ENCODE measurements at places on chromosomes 12 and 14.
A peak's percentile ranks its signal among the peaks of the same experiment; 100 is the strongest.

GRCh38 chr14:61489932-61490331 lies 168.6 kb downstream of the PRKCH start:
- no peak for DNase-seq

GRCh38 chr12:26434299-26435068 lies 239.1 kb downstream of the SSPN start:
- DNase-seq = peak; percentile 24

DNA sequence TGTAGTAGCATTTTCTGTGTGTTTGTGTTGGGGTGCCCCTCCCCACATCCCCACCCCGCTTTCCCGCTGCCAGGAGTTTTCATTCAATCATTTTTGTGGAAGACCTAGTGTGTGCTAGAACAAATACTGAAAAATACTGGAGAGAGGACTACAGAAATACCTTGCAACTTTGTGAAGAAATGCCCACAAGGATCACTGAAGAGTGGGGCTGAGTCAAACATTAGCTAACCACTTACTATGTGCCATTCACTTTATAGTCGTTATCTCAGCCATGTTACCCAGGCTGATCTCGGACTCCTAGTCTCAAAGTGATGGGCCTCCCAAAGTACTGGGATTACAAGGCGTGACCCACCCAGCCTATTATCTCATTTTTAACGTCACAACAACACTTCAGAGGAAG lies 559 bp upstream of the LMBR1L start:
- DNase-seq = no peak

DNA sequence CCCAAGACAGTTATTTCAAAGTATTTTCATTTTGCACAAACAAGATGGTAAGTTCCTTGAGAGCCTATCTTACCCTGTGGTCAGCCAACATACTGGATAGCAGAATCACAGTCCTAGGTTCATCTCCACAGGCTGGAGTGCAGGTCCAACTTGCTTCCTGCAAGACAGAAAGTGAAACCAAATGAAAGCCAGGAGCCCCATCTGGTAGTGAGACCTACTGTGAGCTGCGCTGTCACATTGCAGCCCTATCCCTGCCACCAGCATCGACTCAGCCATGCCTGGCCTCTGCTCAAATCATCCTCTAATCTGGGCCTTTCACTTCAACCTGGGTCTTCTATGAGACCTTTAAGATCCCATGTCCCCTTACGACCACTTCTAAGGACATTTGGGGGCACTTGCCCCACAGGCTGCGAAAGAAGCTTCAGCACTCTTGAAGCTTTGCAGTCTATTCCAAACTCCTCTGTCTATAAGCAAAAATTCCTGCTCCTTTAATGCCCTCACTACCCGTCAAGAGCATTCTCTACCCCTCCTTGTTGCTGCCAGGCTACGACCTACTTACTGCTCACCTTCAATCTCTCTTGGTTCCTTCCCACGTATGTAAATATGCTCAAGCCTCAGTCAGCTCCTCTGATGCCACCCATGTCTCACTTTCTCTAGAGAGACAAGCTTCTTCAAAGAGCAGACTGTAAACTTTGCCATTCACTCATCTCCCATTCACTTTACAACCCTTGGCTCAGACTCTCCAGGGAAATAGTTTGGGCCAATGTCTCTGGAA lies 55.9 kb upstream of the TSPAN11 start:
- DNase-seq = no peak

GRCh38 chr14:65237023-65237814 lies 134.9 kb upstream of the MAX start:
- no peak for DNase-seq

GRCh38 chr14:31270196-31270772 lies 62.7 kb upstream of the HECTD1 start:
- DNase-seq = peak; percentile 65

DNA sequence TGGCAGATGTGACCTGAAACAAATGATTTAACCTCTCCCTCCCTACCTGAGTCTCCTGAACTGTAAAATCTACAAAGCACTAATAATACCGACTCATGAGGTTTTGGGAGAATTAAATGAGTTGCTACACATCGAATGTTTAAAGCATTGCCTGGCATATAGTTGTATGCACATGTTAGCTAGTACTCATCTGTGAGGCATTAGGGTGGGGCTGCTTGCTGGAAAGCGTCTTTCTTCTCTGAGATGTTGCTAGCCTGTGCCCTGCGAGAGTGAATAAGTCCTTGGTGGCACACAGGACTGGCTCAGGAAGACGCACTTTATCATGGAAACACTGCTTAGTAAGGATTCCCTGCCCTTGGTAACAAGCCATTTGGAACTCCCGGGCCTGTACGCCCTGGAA lies 6.1 kb downstream of the RAPGEF3 start:
- DNase-seq = no peak

DNA sequence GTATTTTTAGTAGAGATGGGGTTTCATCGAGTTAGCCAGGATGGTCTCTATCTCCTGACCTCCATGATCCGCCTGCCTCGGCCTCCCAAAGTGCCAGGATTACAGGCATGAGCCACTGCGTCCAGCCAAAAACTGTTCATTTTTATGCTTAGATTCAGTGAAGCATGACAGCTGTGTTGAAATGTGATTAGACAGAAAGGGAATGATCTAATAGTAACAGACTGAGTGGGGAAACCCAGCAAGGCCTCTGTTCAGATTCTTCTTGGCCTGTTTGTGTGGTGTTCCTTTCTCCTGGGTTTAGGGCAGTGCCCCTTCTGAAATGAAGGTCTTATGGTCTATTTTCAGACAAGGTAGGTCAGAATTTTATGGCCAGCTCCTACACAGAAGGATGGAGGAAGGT lies 11.8 kb upstream of the ABCD4 start:
- DNase-seq = no peak

GRCh38 chr12:50765095-50765911 lies 1.4 kb downstream of the ATF1 start:
- DNase-seq = peak; percentile 89

- DNase-seq = no peak
Measured at GRCh38 chr12:12384571-12385340, 27.9 kb downstream of the BORCS5 start.

DNA sequence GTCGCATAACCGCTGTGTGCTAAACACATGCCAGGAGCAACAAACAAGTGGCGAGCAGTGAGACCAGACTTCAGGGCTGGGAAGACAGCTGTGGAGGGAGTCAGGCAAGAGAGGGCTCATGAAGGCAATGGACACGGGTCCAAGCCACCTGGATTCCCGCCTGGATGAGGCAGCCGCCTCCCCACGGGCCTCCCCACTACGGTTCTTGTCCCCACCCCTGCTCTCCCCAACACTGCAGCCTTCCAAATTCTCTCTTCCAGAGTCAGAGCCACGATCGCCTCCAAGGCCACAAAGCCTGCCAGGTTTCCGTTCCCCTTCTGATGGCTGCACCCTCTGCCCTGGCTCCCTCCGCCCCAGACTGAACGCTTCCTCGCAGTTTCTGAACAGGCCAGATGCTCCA lies 36.1 kb upstream of the PIWIL1 start:
- no peak for DNase-seq

DNA sequence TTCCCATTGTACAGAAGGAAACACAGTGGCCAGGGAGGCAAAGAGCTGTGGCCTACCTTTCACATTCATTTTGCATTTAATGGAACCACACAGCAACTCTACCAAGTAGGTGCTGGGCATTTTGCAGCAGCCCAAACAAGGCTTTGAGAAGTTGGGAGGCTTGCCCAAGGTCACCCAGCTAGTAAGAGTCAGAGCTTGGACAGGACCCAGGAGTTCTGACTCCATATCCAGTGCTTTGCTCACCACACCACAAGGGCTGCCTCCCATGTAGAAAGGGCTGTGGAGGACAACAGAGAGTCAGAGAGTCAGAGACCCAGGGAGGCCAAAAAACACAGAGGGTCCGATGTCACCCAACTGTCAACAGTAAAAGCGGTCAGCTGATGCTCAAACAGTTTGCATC lies 400.2 kb downstream of the BCL11B start:
- DNase-seq = no peak

DNA sequence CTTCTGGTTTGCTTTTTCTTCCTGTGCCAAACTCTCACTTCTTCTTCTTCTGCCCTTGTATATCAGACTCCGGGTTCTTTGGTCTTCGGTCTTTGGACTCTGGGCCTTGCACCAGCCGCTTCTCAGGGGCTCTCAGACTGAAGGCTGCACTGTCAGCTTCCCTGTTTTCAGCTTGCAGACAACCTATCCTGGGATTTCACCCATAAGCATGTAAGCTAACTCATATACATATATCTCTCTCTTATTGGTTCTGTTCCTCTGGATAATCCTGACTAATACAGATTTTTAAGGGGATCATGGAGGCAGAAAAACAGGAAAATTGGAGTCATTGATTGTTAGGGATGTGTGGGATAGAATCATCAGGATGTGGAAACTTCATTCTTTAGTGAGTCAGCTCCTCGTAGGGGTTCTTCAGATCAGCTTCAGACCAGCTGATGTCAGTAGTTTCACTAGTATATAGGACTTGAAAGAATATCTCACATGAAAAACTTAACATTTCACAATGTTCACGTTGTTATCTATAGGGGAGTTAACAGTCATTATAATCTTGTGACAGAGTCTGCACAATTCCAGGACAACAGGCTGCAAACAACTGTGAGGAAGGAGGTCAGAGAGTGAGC lies 102.9 kb downstream of the RASSF9 start:
- no peak for DNase-seq

DNA sequence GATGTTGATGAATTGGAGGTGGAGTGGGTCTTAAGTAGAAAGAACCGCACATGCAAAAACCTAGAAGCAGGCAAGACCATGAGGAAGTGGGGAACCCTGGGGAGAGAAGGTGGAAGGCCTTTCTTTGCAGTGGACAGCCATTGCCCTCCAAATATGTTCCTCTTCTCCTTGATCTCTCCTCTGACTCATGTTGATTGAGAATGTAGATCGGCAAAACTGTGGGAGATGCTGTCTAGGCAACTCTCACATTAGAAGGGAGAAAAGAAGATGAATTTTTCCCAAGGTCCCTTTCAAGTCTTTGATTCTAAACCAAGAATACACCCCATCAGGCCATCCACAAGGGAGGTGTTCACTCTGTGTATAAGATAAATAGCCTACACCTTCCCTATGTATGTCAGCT lies 257.5 kb downstream of the MSRB3 start:
- no peak for DNase-seq

GRCh38 chr12:100508751-100509150 lies 35.1 kb downstream of the NR1H4 start:
- no peak for DNase-seq

All from hematopoietic multipotent progenitor cell treated with erythropoietin and hydrocortisone succinate and interleukin-3 and kit ligand, for 17 days (in vitro differentiated cells).